ENCODE measurements at places on chromosomes 4 and X.

DNA sequence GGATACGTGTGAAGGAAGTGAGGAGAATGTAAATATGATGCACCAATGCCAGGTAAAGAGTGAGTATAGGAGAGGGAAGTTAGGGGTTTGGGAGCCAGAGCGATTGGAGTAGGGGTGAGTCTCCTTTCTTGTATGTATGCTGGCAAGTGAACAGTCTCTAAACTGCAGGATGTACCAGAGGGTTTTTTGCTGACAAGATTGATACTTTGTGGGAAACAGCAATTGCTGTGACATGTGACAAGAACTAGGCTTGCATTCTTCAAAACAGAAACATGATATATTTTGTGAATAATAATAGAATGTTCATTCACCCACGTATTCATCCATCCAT, 706 bp downstream of the CHIC1 start:
- peak; percentile 11 for DNase-seq

DNA sequence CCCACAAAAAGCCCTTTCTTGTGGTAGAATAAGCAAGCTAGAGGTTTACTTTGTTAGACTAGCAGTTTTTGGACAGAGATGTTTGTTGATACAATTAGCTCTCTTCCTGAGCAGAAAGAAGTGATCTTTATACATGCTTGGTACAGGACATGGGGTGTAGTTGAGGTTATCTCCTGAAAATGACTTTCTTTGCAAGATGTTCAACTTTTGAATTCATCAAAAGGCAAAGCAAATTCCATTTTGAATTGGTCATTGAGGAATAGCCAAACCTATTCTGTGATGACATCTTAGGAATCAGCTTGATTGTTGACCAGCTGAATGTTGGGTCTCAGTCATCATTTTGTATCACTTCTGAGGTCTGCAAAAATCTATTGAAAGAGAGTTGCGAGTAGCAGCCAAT, 3.8 kb downstream of the CPE start:
- no peak for DNase-seq

- no peak for DNase-seq
Observed at GRCh38 chr4:129346036-129346435, 250.1 kb downstream of the C4orf33 start.

DNA sequence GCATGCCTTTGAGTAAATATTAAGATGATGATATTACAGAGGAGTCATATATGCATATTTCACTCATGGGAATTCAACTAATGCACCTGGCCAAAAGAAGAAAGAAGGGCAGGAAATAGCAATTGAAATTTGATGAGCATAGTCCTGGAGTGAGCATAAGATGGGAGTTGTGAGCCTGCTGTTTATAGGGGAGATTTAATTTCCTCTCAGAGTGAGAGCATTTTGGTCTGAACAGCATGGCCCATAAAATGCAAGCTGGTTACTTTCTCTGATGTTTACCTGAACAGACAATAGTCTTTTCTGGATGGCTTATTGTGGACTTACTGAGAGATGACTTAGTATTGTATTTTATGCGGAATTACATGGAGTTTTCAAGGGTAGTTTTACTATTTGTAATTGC, 53.6 kb downstream of the FHIP1A start:
- DNase-seq: no peak

DNA sequence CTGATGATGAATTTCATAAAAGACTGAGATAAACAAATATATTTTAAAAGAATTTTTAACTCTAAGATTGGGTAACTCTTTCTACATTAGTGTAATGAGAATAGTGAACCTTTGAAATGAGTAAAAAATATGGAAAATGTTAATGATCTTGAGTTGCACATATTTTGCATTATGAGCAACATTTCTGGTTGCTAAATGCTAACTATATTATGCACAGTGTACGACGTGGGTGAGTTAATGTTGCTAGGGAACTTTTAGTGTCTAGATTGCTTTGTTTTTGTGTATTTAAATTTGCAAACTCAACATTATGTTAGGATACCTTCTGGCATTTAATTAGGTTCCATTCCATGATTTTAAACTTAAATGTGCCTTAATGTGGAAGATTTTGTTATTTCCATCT, 612.9 kb upstream of the GALNT7 start:
- DNase-seq: no peak

DNA sequence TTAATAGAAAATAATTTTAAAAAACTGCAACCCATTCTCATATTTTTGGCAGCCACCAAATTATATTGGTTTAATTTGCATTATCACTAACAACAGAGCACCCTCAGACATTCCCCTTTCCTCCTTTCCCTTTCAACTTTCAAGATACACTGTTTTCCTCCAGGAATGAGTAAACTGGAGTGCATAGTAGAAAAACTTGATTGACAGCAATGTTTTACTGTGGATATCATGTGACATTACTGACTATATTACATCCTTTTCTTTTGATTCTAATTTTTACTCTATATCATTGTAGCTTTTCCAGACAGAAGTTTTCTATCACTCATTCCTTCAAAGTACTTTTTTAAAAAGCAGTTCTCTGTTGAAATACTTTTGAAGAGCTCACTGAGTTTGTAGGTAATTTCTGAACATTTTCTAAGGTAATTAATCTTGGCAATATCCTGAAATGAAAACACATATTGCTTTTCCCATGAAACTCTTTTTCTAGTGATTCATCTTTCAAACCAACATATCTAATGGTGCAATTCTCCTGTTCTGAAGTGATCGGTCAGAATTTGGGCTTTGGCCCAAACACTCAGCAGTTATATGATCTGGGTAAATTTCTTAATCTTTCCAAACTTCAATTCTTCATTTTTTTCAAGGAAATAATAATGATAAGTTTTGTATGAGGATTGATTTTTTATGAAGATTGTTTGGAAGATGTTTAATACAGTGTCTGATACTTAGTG, 920.4 kb upstream of the EPHA5 start:
- no peak for DNase-seq

DNA sequence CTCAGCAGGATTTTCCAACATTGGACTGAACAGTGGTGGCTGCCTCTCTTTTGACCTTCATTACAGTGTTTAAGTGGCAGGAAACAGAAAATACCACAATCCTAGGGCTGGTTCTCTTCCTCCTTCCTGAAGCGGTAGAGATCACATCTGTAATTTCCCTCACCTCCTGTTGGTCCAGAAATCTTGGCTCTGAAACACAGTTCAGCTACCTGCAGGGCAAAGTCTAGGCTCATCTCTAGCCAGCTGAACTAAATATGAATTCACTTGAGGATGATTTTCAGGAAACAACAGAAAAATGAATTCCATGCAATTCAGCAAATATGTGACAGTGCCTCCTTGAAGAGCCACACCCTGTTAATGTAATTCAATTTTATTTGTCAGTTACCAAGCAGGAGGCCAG, 531.9 kb downstream of the INPP4B start:
- DNase-seq: no peak

DNA sequence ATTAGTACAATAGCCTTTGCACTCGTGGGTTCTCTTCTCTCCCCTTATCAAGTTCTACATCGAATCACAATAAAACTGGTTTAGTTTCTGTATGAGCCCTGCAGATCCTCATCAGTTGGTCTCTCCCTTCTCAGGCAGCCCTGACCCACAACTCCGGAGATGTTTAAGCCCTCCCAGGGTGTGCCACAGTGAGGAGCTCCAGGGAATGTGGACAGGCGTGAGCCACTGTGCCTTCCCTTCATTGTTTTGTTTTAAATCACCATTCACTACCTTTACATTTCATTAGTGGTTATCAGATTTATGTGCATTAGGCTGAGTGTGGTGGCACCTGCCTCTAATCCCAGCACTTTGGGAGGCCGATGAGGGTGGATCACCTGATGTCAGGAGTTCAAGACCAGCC, 133.2 kb downstream of the LARP7 start:
- DNase-seq: no peak

GRCh38 chr4:122890147-122890795, 32.1 kb downstream of the NUDT6 start:
- no peak for DNase-seq

DNA sequence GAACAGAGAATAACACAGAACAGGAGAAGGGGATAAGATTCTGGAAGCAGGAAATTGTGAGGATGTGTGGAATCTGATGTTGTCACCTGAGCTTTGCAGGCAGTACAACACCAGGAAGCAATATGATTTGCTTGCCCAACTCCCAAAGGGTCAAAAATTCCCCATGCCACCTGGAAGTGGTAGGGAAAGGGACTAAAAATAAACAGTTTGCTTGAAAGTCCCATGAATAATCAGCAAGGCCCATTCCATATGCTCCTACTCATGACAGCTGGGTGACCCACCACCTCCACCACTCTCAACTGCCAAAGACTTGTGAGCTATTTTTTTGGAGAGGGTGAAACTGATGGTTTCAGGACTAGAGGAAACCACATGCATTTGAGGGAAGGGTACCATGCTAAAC, 168.4 kb downstream of the KCNIP4 start:
- no peak for DNase-seq

DNA sequence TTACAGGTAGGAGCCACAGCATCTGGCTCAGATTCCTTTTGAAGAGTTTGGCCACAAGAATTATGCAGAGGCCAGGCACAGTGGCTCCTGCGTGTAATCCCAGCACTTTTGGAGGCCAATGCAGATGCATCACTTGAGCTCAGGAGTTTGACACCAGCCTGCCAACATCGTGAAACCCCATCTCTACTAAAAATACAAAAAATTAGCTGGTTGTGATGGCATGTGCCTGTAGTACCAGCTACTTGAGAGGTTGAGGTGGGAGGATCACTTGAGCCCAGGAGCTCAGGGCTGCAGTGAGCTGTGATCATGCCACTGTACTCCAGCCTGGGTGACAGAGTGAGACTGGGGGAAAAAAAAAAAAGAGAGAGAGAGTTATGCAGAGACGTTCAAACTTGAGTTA, 53.0 kb downstream of the MID1IP1 start:
- DNase-seq: no peak

DNA sequence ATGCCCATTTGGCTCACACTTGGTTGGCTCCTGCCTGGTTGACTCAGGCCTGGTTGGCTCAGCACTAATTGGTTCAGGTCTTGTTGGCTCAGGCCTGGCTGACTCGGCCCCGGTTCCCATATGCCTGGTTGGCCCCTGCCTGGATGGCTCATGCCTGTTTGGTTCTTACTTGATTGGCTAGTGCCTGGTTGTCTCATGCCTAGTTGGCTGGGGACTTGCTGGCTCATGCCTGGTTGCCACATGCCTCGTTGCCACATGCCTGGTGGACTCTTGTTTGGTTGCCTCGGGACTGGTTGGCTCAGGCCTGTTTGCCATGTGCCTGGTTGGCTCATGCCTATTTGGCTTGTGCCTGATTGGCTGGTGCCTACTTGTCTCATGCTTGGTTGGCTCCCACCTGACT, 103.7 kb downstream of the APOOL start:
- no peak for DNase-seq

GRCh38 chr4:37540486-37540885, 145.7 kb downstream of the RELL1 start:
- DNase-seq: no peak

DNA sequence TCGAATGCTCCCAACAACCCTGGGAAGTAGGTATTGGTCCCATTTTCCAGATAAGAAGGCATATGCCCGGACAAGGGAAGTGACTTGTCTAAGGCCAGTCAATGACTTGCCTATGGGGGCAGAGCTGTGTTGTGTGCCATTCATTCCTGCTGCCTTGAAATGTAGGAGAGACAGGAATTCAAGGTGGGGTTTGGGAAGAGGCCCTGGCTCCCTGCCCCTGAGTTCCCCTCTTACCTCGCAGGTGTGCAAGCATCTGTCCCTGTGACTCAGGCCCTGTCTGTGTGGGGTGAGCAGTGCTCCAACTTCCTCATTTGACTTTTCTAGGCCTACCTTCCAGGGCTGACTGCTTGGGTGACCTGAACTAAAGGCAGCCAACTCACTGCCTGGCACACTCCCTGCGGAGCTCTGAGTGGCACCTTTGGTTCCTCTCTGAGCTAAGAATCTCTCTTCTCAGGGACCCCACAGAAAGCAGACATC, 5.1 kb downstream of the EFNB1 start:
- no peak for DNase-seq

GRCh38 chrX:44908153-44908552, 35.2 kb downstream of the KDM6A start:
- no peak for DNase-seq

DNA sequence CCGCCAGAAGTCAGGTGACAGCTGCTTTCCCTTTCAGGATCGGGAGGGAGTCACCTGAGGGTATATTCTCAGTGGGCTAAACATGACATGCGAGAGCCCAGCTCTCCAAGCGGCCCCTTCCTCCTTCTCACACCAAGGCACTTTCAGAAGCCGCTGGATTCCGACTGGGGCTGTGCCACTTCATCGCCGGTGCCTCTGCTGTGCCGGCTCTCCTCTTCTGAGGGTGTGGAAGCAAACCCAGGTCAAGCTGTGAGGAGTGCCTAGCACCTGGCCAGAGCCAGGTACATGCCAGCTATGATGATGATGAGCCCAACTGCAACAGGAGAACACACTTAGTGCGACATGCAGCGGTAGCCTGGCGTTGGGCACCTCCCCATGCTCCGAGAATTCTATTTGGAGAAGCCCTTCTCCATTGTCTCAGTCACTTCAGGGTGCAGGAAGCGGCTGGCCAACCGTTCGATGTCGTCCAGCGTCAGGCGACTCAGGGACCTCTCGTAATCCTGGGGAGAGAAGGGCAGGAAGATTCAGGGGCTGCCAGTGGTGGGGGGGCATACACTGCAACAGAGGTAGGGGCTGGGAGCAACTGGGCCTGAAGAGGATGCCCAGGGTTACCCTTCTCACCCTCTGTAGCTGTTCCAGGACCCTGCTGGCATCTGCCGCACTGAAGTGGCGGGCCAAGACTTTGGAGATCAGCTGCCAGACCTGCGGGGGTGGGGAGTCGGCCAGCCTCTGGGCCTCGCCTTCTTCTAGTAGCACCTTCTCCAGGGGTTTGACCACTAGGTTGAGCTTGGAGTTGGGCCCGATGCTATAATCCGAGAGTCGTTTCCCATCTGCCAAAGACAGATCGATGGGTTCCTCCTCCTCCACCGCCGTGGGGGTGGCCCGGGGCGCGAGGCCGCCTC, 1.0 kb downstream of the UBL4A start:
- DNase-seq: no peak

DNA sequence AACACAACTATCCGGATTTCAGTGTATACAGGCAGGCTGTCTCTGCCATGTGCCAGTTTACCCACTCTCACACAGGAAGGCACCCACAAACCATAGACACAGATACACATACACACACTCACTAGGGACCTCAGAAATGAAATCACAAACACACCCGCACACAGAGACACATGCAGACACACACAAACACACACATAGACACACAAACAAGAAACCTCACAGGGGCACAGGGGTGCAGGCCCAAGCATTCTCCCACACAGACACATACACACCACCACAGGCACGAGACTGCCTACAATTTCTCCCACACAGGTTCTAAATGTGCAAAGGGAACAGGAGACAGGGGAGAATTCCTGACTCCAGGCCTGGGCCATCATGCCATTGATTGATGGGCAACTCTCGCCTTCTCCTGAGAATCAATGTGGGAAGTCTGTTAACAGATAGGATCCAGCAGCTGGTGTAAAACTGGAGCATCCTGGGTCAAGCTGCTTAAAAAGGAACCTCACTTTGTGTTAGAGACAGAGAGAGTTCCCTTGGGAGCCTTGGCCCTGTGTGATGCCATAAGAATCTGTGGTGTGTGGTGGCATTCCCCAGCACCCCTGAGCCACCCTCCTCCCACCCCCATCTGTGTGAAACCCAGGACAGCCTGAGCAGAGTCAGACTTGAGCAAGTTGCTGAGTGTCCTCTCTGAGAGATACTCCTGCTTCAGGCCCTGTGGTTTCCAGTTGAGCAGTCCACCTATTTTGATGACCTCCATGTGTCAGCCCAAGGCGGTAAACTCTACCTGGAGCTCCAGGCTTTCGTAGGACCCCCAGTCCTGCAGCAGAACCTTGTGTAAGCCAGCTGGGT, 33.9 kb downstream of the NBDY start:
- DNase-seq: no peak

- DNase-seq: no peak
Observed at GRCh38 chr4:78757574-78757973, 18.6 kb upstream of the BMP2K start.

GRCh38 chr4:38150766-38151165, 190.6 kb downstream of the PTTG2 start:
- DNase-seq: no peak
